Kidney tubule cell (primary cell): ENCODE measurements at places on chromosomes 12 and 14.

- no peak for DNase-seq
These were observed 2.8 kb downstream of the LRRC74A start for GRCh38 chr14:76829013-76829365.

DNA sequence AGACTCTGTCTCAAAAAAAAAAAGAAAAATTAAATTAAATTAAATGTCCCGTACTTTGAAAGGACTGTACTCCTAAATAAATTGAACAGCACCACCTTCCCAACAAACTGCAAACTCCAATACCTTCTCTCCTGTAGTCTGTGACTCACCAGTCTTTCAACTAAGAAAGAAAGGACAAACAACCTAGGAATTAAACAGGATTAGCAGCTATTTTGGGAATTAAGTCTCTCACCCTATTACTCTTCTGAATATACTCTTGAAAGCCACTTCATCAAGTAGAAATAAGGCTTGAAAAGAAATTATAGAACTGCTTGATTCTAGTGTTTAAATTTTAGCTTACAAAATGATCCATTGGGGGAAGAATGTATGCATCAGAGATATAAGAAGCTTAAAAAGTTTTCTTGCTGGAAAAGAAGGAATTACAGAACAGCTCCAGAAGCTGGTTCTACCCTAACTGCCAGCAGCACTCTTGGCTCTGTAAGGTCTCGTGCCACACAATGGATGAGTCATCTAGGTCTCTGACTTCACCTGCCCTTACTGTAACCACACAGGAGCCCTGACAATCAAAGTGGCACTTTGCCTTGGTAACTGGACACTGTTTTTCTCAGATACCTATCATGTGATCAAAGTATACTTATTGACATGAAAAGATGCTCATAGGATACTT, 57.0 kb upstream of the CERS5 start:
- peak; percentile 90 for DNase-seq

- peak; percentile 54 for DNase-seq
These were observed 1.8 kb upstream of the RCOR1 start for GRCh38 chr14:102590667-102591099.

- DNase-seq, result peak; percentile 63
These were observed 124.8 kb downstream of the C12orf75 start for GRCh38 chr12:105455261-105455660.

- DNase-seq, result peak; percentile 42
These were observed 188.0 kb downstream of the MON2 start for GRCh38 chr12:62654326-62655241.

DNA sequence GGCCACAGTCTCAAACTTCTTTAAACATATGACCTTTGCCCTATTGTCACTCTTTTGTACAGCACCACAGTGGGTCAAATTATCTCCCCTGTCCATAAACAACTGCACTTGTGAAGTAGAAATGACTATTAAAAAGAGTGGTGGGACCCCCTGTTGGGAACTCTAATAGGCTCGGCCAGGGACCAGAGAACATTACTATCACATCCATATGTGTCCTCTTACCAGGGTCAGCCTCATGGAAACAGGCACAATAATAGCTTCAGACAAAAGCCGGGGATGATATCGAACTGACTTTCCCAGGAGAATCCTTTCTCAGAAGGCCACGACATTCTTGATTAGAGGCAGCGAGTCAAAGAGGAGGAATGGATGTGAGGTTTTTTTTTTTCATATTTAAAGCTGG, 96.6 kb downstream of the NKX2-1 start:
- DNase-seq, result no peak

- peak; percentile 57 for DNase-seq
These were observed 110.1 kb upstream of the TMEM132D start for GRCh38 chr12:130013771-130014484.

DNA sequence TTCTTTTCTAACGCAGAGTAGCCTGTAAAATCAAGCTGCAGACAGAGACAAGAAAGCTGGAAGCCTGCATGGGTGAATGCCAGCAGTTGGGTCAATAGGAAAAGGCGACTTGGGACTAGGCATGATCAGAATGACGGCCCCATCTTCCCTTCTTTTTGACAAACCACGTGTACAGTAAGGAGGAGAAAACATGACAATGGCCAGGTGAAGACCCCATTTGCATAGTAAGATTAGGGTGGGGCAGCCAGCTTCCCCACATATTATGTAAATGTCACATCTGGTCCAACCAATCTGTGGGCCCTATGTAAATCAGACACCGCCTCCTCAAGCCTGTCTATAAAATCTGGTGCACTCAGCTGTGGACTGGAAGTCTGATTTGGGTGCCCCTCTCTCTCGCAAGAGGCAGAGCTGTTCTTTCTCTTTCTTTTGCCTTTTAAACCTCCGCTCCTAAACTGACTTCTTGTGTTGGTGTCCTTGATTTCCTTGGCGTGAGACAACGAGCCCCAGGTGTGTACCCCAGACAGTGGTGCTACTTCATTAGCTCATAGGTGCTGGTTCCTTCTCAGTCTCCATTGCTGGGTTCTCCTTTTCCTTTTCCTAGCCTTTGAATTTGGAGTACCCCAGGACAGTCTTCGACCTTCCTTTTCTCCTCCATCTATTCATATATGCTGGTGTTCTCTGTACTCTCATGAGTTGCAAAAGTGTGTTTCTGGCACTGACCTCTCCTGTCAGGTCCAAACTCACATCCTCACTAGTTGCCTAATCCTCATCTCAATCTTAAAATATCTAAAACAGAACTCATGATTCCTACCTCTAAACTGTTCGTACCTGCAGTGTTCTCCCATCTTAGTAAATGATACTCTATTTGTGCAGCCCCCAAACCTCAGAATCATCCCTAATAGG, 9.4 kb upstream of the DHRS7 start:
- no peak for DNase-seq

GRCh38 chr14:68154275-68154674, 334.7 kb downstream of the RAD51B start:
- DNase-seq, result no peak

GRCh38 chr12:52186118-52186840, 5.5 kb downstream of the KRT80 start:
- peak; percentile 86 for DNase-seq

- DNase-seq, result no peak
These were observed 4.9 kb upstream of the PPP1R12A start for GRCh38 chr12:79939728-79940310.

DNA sequence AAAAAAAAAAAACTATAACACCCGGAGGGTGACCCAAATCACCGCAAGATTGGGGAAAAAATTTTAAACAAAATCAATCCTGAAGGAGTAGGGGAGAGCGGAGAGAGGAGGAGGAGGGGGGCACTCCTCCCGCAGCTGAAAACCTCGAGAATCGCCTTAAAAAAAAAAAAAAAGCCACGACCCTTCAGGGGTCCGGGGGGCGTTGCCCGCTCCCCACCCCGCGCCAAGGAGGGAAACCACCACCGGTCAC, 254 bp downstream of the GTF2A1 start:
- no peak for DNase-seq

- DNase-seq, result no peak
These were observed 3.0 kb downstream of the PLEKHH1 start for GRCh38 chr14:67536087-67536486.

DNA sequence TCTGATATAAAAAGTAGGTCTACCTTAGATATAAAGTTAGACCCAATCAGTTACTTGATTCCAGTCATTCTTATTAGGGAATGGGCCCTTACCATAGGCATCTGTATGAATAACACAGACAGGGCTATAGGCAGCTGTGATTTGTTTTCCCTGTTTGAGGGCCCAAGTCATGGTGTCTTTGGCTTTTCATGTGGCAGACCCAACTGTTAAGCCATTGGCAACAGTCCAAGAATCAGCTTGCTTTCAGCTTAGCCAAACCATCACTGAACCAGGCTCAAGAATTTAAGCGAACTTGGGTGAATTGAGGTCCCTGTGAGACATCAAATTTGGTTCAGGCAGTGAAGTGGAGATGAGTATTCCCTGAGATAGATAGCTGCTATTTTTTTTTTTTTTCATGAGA, 111.2 kb downstream of the LRRIQ1 start:
- DNase-seq, result no peak

GRCh38 chr12:52014567-52015530, 8.1 kb downstream of the TAMALIN start:
- no peak for DNase-seq

DNA sequence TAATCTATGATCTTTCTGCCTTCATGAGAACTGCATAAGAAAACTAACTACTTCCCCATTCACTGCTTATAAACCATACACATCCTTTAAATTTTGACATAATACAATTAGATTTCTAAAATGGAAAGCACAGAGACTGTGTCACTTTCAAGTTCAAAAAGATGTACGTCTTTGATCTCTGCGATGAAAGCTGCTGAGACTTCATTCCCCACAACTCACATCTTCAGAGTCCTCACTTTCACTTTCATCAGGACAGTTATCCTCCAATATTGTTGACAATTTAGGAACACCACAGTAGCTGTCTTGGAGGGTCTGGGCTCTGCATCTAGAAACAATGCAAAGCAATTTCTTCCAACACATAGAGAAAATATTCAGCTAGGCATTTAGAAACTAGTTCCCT, 47.9 kb upstream of the KCNC2 start:
- no peak for DNase-seq

DNA sequence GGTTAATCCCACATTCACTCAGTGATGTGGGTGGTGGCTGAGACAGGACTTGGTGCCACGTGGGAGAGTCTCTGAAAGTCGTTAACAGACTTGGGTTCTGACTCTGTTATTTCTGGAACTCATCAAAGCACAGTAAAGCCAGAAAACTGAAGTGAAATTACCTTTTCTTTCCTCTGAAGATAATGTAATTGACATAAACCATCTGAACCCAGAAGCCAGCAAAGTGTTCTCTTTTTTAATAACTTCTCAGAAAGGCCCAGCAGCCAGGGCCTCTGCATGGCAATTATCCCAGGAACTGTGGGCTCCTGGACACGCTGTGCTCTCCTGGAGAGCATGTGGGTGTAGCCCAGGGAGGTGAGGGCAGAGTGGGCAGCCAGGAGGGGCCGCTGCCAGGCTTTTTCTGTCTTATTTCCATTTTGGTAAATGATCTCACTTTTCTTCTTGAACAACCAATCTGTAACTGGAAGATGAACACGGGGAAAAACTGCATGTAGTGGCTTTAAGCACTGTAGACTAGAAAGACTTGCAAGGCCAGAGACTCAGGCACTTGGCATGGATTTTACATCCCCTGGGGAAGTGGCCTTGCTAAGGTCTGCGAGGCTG, 444.1 kb upstream of the TMEM132C start:
- DNase-seq, result no peak

- DNase-seq, result peak; percentile 82
These were observed 19.6 kb downstream of the ACVR1B start for GRCh38 chr12:51970904-51971646.

DNA sequence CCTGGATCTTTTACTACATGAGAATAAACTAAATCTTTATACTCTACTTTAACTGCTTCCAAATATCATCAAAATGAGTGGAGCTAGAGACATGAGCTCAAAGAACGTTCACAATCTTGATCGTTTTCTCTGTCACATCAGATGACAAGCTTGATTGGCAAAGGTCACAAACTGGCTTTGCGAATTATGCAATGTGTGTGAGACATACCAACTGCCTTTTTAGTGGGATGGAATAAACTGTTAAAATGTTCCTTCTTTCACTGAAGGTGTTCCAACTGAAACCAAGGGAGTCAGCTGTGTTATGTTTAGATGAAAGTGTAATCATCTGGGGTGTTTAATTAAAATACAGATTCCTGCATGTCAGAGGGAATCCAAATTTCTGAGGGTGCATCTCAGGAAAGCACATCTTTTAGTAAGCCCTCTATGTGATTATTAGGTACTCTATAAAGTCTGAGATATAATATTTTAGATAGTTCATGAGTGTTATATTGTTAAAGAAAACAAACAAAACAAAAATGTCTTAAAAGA, 21.9 kb downstream of the KITLG start:
- DNase-seq, result no peak

GRCh38 chr12:57235017-57235727, 5.7 kb downstream of the SHMT2 start:
- no peak for DNase-seq

DNA sequence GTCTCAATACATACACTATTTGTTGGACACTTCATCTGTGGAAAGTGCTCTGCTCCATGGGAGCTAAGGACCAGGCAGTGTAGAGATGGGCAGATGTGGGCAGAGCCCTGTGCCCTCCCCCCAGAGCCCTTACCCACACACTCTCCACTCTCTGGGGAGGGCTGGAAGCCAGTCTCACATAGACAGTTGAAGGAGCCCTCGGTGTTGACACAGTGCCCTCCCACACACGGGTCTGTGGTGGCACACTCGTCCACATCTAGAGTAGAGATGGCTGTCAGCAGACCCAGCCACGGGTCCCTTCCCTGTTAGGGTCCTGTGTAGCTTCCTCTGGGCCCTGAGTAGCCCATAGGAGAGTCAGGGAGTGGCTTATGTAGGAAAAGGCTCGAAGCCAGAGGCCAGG, 14.3 kb downstream of the ISCA2 start:
- no peak for DNase-seq

DNA sequence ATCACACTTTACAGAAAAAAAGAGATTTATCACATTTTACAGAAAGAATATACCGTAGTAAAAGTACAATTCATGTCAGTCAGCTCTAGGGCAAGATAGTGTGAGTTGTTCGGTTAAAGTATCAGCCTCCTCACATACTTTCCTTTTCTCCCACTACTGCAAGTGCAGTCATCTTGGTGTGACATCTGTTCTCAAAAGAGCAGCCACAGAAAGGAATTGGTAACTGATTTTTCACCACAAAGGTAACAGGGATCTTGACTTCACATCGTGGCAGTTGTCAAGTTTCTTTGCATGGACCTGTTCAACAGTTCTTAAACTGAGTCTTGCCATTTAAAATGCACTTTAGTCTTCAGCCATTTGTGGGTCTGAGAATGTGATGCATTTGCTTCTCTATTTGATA, 5.0 kb upstream of the E2F7 start:
- DNase-seq, result peak; percentile 34

- DNase-seq, result peak; percentile 62
These were observed 23.6 kb downstream of the VASH1 start for GRCh38 chr14:76784881-76785280.

DNA sequence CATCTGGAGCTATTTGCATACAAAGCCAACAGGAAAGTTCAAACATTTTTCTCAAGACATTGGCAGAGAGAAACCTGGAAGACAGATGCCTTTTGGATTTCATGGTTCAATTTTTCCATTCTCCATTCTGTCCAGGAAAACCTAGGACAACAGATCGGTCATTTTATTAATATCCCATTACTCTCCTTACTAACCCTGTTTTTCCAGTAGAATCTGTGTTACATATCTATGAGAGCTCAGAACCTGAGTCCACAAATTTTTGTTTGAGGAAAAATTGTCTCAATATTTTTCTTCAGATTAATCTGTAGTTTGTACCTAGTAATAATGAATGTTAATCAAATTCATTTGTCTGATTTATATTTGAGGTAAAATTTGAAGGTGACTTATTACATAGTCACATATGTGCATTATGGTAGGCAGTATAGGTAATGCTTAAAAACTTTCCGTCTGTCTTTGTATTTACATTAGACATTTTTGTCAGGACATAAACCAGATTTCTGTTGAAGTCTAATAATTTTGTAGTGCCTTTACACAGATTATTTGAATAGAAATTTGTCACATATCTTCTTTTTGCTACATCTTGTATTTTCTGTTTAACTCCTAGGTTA, 75.3 kb downstream of the CCDC91 start:
- no peak for DNase-seq
